ENCODE measurements at places on chromosomes 3 and 15. TPM values are rescaled to one million over a fixed set of nuclear protein-coding genes. Genes with fewer than 3 reads are reported as not detected.
A peak's percentile ranks its signal among the peaks of the same experiment; 100 is the strongest.

GRCh38 chr3:152173627-152174026 lies 95.1 kb upstream of the MBNL1 start:
- no peak for DNase-seq

GRCh38 chr15:67828278-67828968 lies 3.1 kb downstream of the SKOR1 start:
- DNase-seq = no peak

DNA sequence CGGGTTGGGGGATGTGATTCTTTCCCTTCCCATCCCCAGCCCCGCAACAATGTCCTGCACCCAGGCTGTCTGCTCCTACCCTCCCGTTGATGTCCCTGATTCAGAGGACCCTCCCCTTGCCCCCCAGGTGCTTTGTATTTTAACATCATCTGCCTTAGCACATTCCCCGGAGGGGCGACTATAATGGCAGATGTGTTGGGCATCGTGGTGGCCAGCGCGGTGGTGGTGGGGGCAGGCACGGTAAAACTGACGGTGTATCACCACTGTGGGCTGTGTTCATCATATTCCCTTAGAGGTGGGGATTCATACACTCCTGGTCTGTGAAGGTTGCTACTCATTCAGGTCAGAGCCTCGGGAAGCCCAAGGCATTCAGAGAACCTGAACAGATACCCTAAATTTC lies 173.0 kb downstream of the ADAMTS17 start:
- no peak for DNase-seq

The EPHA6 gene
- 1.8 TPM for total RNA-seq

DNA sequence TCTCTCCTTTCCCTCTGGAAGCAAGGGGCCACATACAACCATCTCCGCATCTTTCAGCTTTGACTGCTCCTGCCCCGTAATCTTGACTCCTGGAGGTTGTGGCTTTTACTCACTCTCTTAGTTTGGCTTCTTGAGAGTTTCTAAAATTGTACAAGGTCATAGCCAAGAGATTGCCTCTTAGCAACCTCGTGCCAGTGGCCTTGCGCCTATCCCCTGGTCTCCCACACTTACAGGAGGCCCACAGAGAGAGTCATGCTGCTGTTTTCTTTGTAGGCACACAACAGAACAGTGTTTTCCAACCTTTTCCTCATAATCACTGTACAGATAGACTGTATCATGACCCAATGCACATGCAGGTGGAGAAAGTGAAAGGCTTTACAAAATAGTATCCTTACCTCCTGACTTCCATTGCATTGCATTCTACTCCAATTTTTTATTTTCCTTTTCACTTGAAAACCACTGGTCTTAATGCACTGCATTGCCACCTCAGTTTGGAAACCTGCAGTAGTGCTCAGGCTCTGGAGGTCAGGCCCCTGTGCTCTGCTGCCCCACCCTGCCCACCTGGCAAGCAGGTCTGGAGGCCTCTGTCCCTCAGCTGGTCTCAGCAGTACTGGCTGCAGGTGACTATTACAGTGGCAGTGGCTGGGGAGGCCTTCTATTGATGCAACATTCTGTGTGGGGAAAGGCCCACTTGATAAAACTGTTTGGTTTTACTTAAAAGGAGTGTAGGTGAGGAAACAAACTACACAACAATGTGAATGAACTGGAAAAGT lies 156.2 kb downstream of the DNAJB8 start:
- no peak for DNase-seq

DNA sequence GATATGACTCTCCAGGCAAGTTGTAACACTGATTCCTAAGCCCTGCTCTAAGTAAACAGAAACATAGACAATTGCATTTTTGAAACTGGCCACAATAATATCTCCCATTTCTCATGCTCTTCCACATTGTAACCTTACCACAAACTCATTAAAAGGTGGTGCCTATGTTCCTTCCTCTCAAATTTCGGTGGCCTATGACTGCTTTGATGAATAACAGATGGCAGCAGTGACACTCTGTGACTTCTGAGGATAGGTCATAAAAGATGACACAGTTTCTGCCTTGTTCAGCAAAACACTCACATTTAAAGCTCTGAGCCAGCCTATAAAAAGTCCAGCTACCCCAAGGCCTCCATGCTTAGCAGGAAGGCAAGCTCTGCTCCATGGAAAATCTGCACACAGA lies 195.2 kb downstream of the EFHB start:
- no peak for DNase-seq

DNA sequence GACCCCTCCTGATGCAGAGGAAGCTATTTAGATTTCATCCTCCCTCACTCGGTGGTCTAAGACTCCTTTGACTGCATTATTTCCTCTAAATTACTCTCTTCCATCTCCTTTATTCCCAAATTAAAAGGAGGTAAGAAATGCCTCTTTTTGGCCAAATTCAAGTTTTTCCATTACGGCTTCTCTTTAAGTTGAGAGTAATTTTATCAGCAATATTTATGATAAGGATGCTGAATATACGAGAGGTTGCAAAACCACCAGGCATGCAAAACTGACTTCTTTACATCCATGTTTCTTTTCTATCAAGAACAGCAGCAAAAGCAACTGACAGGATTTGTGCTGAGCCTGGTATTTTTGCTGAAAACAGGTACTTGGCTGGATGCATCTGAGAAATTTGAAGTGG lies 262.0 kb upstream of the RARB start:
- DNase-seq = no peak

- no peak for DNase-seq
These were observed 191.4 kb downstream of the MINAR1 start for GRCh38 chr15:79623488-79623887.

DNA sequence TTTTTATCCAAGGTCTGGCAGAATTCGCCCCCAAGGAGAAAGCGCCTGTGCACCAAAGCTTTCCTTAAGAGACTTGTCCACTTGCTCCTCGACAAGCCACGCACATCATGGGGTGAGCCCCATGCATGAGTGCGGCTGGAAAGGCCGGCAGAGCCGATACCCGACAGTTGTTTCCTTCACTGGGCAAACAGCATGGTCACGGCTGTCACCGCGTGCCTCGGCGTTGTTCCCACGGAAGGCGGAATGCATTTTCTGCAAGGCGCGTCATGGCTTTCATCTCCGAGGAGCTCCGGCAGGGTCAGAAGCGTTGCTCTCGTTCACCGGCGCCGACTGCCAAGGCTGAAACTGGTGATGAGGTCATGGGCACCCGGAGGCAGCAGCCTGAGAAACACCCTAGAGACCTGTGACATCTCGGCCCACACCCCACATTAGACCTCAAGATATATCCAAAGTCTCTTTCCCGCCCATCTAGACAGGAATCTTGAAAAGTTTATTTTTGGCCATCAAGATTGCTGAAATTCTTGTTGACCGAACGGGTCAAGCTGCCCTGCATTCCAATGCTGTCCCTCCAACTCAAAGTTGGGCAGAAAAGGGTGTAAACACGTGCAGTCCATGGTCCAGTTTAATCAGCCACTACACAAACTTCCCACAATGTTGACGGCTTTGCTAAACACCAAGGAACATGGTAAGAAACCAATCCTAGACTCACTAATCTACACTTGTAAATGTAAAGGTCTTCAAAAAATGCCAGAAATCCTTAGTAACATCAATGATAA lies 604 bp upstream of the TJP1 start:
- DNase-seq = peak; percentile 67

DNA sequence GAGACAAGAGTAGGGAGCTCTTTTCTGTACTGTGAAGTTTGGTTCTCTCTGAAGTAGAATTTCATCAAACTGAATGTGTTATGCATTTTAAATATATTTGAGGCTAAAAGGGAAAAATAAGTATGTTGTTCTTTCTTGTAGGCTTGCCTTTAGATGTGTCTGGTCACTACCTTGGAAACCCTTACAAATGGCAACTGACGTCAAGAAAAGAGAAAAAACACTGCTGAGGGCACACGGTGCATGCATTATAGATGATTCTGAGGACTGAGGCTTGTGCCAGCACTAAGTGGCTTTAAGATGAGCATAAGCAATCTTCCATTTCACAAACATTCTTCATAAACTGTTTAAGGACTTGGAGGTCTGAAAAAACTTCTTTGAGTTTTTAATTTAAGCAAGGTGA lies 31.1 kb upstream of the ACTL6A start:
- no peak for DNase-seq

DNA sequence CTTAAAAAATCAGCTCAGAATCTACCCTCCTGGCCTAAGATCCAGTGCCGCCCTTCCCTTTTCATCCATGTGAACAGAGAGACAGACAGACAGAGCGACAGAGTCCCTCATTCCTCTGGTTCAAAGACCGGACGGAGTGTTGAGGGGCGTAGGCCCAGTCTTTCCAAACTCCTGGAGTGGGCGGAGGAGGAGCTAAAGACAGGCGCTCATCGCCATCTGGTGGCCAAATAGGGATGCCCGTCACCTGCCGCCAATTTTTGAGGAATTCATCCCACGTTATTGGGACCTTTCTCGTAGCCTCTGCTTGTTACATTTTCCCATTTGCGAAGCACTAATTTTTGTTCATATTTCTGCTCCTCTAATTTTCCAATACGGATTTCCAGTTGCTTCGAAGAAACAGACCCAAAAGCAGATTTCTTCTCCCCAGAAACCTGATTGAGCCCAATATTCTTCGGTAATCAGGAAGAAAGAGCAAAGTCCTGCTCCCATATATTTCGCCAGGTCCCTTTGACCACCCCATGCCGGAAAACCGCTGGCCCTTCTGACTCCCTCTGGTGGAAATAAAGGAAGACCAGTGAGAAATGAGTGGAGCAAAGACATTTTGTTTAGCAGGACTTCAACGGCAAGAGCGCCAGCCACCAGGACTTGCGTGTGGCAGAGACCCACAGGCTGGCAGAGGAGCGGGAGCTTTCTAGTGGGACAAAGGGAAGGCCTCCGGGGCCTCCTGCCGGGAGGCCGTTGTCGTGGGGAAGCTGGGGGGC lies 88.0 kb downstream of the LRRK1 start:
- peak; percentile 86 for DNase-seq

The PRTG gene
- 1.4 TPM for total RNA-seq

The CCDC13 gene
- total RNA-seq = not detected

The NANOGP8 gene
- total RNA-seq = not detected

The PEX5L gene
- total RNA-seq = 0.69 TPM

The NOP10 gene
- 291 TPM for total RNA-seq

The CPLX3 gene
- total RNA-seq = not detected

GRCh38 chr3:58521917-58522631 lies 14.9 kb downstream of the ACOX2 start:
- no peak for DNase-seq

GRCh38 chr3:124373524-124373923 lies 356.7 kb upstream of the UMPS start:
- DNase-seq = no peak

DNA sequence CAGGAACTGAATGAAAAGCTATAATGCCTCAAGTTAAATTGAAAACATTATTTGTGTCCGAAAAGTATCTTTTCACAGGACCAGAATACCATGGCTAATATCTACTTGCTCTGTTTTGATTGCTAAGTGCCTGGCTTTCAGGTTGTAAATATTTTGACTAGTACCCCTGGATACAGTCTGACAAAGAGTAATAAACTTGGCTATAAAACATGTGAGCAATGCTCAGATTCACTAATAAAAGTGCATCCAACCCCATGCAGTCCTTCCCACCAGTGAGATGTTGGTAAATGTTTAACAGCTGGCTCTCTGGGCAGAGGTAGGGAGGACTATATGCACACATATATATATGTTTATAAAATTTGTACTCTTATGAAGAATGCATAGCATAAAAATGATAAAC lies 281.8 kb upstream of the TGFBR2 start:
- DNase-seq = peak; percentile 90

All from PC-3 (cell line).